ENCODE measurements at places on chromosomes 5 and 9.

- DNase-seq = no peak
Observed at GRCh38 chr9:101591787-101592446, 2.9 kb downstream of the PPP3R2 start.

- no peak for DNase-seq
Observed at GRCh38 chr9:126523611-126524111, 90.1 kb upstream of the LMX1B start.

- DNase-seq = no peak
Observed at GRCh38 chr5:5418764-5419163, 3.7 kb upstream of the ICE1 start.

- no peak for DNase-seq
Observed at GRCh38 chr9:122406070-122406890, 35.5 kb downstream of the PTGS1 start.

- no peak for DNase-seq
Observed at GRCh38 chr5:75265731-75266130, 29.1 kb upstream of the ANKRD31 start.

GRCh38 chr9:128587453-128587852, 35.1 kb downstream of the SPTAN1 start:
- DNase-seq = no peak

DNA sequence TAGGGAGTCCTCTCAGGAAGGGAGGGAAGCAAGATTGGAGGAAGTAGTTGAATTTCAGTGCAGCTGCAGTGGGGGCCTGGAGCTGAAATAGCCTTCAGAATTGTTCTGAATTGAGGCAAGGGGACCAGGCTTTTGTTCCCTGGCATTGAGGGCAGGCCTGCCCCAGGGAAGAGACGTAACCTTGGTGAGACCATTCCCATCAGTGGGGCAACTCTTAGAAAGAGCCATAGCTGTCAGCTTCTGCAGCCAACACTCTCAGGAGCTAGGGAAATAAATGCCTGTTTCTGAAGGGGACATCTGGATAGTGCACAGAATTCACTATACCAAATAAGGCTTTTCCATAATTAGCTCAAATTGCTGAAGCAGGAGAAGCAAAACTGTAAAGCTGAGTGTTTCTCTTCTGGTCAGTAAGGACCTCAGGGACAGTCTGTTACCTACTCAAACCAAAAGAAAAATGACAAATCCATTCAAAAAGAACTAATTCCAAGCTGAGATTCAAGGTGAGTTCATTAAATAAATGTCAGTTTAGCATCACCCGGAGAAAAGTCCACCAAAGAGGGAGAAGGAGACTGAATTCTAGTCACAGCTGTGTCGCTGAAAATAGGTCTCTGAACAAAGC, 44.0 kb downstream of the LYRM7 start:
- no peak for DNase-seq

Measured in RCC 7860 (cell line).